ENCODE measurements at places on chromosomes 7 and 10.
A peak's percentile ranks its signal among the peaks of the same experiment; 100 is the strongest.

GRCh38 chr7:22385326-22385725 lies 28.4 kb upstream of the RAPGEF5 start:
- DNase-seq = no peak

- peak; percentile 98 for DNase-seq
These were observed 41.9 kb upstream of the TNKS2 start for GRCh38 chr10:91756286-91756685.

DNA sequence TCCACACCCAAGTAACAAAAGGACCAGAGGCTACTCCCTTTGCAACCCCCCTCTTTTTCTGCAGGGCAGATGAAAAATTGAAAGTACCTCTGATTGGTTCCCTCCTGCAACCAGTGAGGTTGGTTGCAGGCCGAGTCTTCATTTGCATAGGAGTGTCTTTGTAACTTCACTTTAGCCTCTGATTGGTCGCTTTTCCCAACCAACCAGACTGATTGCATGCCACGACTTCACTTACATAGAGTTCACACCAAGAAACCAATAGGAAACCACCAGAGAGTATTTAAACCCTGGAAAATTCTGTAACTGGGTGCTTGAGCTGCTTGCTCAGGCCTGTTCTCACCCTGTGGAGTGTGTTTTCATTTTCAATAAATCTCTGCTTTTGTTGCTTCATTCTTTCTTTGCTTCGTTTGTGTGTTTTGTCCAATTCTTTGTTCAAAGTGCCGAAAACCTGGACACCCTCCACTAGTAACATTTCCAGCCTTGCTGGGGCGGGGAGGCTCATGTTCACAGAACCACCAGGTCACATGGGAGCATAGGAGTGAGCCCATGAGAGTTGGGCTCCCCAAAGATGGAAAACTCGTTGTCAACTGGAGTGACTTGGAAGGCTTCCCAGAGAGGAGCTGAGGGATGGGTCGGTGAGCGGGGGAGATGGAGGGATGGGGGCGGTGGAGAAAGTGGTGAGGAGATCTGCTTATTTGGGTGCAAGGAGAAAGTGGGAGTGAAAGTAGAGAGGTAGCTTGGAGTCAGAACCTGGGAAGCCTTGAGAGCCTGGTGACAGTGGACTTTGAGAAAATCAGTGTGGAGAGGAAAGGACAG lies 223.6 kb downstream of the GFRA1 start:
- no peak for DNase-seq

DNA sequence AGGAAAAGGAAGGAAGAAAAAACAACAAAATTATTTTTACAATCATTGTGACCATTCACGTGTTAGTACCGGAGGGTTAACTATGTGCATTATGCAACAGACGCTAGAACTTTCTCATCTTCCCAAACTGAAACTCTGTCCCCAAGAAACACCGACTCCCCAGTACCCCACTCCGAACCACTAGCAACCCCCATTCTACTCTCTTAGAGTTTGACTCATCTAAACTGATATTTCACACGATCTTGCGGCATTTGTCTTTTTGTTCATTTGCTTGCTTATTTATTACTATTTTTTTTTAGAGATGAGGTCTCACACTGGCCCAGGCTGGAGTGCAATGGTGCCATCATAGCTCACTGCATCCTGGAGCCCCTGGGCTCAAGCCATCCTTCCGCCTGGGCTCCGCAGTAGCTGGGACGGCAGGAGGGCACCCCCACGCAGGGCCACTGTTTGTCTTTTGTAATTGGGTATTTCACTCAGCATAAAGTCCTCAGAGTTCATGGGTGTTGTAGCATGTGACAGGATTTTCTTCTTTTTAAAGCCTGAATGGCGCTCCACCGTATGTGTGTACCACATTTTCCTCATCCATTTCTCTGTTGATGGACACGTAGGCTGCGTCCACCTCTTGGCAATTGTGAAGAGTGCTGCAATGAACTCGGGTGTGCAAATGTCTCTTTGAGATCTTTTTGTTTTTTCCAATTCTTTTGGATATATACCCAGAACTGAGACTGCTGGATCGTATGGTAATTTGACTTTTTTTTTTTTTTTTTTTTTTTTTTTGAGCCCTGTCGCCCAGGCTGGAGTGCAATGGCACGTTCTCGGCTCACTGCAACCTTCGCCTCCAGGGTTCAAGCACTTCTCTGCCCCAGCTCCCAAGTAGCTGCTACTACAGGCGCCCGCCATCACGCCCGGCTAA lies 9.5 kb downstream of the MNX1 start:
- no peak for DNase-seq

DNA sequence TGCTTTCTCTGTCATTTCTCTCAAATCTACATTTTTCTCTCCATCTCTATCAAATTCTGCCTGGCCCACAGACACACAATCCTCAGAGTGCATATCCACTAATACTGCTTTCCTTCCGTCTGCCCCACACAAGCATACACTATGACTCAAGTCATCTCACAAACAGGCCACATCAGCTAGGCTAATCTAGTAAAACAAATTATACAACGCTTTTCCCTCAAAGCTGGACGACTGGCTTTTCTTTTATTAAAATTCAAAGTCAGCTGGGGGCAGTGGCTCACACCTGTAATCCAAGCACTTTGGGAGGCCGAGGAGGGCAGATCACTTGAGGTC lies 161.1 kb downstream of the FAM107B start:
- no peak for DNase-seq

- no peak for DNase-seq
These were observed 2.8 kb downstream of the MLLT10 start for GRCh38 chr10:21536874-21537273.

GRCh38 chr10:48455392-48456151 lies 149.1 kb downstream of the MAPK8 start:
- DNase-seq = no peak

DNA sequence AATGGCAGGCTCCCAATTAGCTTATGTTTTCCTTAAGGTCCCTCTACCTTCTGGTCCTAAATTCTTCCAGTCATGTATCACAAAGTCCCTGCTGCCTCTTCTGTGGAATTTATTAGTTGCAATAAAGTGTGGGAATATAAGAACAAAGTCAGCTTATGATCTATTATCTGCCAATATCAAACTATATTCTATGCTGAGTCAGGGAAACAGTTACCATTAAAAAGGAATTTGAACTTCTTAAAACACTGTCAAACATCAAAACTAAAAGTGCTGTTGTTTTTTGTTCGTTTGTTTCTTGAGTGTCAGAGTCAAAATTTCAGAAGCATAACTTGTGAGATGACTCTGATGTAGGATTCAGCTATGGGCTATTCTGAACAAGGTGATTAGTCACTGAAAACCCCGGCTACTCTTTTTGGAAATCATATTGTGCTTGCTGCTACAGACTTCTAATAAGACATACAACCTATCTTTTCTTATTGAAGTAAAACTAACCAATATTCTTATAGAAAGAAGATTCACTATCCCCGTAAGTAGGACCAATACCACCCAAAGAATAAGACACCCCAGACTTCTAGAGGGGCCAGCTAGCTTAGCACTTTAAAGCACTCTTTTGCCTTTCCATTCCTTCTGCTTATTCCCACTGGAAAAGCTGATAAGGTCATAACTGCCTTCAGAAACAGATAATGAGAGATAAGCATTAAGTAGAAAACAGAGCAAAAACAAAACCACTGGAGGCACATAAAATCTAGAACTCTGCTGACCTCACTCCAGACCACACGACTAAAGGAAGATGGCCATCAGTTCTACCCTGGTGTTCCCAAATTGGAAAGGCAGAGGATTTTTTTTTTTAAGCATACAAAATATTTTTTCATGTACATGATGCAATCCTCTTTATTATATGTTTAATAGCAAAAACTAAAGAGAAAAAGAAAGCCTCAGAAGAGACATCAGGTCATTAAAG lies 370.6 kb downstream of the PARD3 start:
- DNase-seq = no peak

DNA sequence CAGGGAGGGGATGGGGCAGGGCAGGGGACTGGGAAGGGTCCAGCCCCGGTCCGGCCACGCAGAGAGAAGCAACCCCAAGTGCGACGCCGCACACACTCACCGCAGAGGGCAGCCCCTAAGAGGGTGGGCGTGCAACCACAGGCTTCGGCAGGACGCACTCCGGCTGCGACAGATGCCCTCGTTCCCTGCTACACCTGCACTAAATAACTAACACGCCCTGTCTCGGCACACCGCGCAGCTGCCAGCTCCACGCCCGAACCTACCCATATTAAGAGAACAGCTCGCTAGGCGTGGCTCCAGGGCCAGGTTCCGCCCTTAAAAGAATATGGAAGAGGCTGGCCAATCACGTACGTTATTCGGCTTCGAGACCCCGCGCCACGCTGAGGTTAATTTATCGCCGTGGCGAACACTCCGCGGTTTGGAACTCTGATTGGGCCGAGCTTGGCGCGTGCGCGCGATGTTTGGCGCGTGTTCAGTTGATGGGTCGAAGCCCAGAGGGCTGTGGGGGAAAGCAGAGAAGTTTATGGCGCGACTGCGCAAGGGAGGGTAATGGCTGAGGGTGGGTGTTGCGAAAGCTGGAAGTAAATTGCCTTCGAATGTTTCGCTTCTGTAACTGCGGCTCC lies 91.1 kb downstream of the OR13A1 start:
- no peak for DNase-seq

GRCh38 chr7:42753811-42754363 lies 158.0 kb downstream of the C7orf25 start:
- no peak for DNase-seq

DNA sequence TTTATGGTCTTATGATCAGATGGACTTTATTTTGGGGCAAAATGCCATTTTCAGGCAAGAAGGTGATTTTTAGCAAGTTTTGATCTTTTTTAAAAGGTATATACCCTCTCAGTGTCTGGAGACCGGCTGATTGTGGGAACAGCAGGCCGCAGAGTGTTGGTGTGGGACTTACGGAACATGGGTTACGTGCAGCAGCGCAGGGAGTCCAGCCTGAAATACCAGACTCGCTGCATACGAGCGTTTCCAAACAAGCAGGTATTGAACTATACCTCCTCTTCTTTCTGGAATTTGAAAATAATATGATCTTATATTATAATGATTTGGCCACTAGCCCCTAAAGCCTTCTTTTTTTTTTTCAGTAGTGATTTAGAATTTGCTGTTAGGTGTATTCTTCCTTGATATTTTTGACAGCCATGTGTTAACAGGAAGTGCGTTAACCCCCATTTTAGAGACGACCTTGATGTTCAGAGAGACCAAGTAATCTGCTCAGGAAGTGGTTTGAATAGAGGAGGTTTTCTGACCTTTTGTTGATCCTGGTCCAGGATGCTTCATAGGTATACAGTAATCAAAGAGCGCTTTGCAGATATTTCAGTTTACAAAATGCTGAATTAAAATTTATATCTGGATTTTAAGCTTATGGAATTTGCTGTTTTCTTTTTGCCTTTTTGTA lies 6.2 kb downstream of the BUB3 start:
- no peak for DNase-seq

DNA sequence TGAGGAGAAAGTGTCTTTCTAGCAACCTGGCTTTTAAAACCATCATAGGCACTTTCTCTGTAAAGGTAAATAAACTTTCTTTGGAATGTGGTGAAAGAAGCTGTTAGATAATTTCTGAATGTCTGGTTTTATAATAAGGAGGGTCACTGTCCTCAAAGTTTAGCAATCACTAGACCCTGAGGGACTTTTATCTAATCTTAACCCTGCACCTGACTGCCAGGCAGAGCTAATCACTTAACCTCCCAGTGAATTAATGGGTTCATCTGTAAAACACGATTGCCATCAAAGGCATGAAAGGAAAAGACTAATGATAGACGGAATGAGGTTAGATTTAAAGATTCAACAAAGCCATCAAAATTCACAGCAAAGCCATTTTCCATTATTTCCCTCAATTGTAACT lies 553.8 kb downstream of the GRM8 start:
- DNase-seq = no peak

- DNase-seq = peak; percentile 97
These were observed 15.8 kb upstream of the BNIP3 start for GRCh38 chr10:131997366-131998049.

GRCh38 chr7:26854876-26855855 lies 9.2 kb downstream of the SKAP2 start:
- no peak for DNase-seq

DNA sequence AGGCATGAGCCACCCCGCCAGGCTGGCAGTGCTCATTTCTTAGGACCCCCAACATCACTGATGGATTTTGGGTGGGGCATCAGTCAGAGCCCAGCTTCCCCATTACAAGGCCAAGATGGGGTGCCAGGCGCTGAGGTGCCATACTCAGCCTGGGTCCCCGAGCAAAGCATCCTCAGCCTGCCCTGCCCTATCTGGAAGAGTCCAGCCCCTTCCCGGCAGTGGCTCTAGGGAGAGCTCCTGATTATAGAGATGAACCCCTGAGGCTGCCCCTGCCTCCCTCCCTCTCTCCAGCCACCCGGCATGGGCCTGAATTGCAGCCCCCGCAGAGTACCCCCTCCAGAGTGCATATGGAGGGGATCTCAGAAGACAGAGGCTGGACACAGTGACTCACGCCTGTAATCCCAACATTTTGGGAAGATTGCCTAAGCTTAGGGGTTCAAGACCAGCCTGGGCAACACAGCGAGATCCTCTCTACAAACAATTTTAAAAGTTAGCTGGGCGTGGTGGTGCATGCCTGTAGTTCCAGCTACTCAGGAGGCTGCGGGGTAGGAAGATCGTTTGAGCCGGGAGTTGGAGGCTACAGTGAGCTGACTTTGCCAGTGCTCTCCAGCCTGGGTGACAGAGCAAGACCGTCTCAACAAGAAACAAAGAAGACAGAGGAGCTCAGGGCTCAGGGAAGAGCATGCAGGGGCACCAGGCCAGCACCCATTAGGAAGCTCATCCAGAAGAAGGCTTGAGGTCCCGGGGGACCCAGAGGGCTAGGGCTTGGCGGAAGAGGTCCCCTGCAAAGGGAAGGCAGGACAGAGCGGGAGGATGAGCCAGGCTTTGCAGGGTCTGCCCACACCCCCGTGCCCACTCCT lies 13.3 kb downstream of the LAT2 start:
- no peak for DNase-seq

DNA sequence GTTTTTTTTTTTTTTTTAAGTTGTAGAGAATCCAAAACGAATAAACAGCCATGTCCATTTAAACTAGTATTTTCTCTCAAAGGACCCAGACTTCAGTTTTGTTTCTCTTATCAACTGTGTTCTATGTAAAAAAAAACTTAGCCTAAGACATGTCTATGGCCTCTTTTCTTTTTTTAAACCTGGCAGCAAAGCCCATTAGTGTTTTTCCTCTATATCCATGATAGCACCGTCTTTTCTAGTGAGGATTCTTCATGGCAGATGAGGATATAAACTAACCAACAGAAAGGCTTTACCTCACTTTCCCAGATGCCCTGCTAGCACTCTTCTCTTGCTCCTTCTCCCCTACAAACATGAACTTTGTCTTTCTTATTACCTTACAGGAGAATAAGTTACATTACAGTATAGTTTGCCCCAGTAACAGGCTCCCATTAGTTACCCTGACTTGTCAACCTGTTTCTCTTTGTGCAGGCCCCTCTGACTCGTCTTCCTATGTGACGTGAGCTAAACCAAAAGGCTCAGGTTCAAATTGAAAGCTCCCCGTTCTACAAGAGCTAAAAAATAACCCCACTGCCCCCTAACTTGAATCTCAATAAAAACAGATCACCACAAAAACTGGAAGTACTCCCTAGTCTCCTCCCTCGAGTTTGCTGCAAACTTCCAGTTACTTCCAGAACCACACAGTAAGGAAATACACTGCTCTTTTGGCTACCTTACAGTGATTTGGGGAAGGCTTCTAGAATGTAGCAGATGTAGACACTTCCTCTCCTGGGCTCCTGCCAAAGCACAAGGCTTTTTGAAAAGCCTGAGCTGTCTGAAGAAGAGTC lies 20.1 kb downstream of the P4HA1 start:
- peak; percentile 89 for DNase-seq
